WERI-Rb-1 (cell line): ENCODE measurements at places on chromosomes 7 and 10.

DNA sequence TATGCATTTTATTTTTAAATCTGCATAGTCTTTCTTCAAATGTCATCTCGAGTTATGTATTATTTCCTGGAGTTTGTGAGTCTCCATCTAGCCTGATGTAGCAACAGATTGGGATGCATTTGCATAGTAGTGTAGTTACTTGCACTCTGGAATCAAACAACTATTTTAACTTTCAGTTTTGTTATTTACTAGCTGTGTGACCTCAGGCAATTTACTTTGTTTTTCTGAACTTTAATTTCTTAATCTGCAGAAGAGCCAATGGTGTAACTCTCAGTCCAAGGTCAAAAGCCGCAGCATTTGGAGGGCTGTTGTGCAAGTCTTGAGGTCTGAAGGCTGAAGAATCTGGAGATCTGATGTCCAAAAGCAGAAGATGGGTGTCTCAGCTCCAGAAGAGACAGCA, 175.8 kb upstream of the SORCS1 start:
- DNase-seq = no peak

DNA sequence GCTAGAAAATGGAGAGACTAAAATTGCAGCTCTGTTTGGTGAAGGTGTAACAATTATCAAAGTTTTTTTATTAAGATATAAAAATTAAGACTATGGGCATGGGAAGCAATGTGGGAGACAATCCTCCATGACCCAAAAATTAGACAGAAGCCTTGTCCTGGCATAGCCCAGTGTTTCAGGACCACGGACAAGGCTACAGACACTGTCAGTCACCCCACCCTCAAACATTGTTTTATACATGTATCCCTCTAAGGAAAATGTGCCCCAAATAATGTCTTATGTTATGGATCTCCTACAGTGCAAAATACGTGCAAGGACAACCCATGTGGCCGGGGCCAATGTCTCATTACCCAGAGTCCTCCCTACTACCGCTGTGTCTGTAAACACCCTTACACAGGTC, 24.0 kb downstream of the HABP2 start:
- DNase-seq = no peak

GRCh38 chr7:12450615-12451014, 47.0 kb upstream of the VWDE start:
- DNase-seq = no peak

DNA sequence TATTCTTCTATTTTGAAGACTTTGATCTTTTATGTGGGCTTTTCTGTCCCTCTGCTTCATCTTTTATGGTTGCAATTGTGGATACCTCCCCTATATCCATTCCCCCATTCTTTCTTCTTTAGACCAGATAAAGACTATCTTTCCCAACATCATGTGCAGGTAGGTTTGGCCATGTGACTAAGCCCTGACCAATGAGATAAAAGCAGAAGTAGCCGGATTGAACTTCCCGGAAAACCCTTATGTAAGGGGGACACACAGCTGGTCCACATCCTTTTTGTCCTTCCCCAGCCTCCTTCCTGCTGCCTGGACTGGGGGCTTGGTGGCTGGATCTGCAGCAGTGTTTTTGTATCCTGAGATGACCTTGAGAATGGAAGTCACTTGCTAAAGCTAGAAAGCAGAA, 33.5 kb upstream of the EXOC6 start:
- DNase-seq = no peak
